HepG2 (cell line): ENCODE measurements at places on chromosomes 2 and 18. TPM values are rescaled to one million over a fixed set of nuclear protein-coding genes. Genes with fewer than 3 reads are reported as not detected.

The PDE11A gene
- total RNA-seq = 1.2 and 1.4 TPM in 2 replicates

The RPRD1A gene
- 78.2 and 105 TPM in 2 replicates for total RNA-seq

The AQP12A gene
- not detected in 2 replicates for total RNA-seq

The SLC9A4 gene
- not detected in 2 replicates for total RNA-seq

The TMEM163 gene
- not detected in 2 replicates for total RNA-seq

The GTF2A1L gene
- not detected in 2 replicates for total RNA-seq

The KCNIP3 gene
- not detected in 2 replicates for total RNA-seq
